Activated CD4-positive, alpha-beta T cell treated with anti-CD3 and anti-CD28 coated beads, Interleukin-2, amount 50 U/mL, for 1 hour (primary cell): ENCODE measurements at places on chromosomes 16 and 17.

DNA sequence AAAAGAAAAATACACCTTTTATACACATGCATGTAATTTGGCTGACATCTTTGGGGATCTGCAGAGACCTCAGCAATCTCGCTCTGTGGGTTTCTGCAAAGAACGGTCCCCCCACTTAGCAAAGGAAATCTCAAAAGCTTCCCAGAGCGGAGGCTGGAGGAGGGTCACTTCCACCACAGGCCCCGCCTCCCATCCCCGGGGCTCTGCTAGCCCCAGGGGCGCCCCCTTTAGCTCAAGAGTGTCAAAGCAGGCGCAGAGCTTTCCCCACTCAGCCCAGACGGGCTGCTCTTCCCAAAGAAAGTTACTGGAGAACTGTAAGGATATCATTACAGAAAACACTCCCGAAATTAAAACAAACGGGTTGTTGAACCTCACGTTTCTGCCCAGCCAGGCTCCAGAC lies 11.4 kb downstream of the SLC13A5 start:
- peak; percentile 14 for DNase-seq

- DNase-seq, result no peak
Observed at GRCh38 chr17:68822719-68823289, 132.4 kb downstream of the ABCA8 start.

DNA sequence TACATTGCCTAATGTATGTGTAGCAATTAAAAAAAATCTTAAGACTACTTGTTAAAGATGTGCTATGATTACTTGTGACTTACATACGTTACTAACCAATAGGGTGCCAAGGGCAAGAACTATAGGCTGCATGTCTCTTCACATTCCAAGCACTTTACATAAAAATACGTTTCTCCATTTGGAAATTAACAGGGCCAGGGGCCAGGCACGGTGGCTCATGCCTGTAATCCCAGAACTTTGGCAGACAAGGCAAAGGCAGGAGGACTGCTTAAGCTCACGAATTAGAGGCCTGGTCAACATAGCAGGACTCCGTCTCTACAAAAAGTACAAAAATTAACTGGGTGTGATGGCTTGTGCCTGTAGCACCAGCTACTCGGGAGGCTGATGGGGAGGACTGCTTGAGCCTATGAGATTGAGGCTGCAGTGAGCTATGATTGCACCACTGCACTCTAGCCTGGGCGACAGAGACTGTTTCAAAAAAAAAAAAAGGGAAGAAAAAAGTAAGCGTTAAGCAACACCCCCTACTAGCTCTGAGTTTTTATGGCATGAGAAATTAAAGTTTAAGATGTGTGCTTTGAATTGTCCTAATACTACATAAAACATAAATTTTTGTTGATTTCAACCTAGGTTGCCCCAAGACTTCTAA lies 12.3 kb downstream of the PSMD12 start:
- DNase-seq, result no peak

- DNase-seq, result no peak
Observed at GRCh38 chr16:27199736-27200135, 3.6 kb upstream of the KDM8 start.

GRCh38 chr16:50989047-50989446 lies 162.0 kb downstream of the SALL1 start:
- DNase-seq, result no peak

GRCh38 chr16:66888647-66889615 lies 8.6 kb downstream of the PDP2 start:
- DNase-seq, result no peak

DNA sequence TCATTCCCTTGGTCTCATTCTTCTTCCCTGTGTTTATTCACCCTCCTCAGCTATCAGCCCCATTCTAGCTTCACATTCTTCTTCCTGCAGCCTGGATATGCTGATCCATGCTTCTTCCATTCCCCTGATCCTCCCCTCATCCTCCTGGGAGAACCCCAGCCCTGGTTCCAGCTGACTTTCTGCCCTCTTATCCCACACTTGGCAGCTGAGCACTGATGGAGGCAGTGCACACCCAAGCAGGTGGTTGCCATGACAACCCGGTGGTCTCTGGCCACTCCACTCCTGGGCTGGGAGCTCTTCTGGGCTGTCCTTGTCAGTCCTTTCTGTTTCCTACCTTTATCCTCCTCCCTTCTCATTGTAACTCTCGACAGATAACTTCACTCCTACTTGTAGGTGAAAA lies 16.7 kb upstream of the TUBG2 start:
- DNase-seq, result no peak

DNA sequence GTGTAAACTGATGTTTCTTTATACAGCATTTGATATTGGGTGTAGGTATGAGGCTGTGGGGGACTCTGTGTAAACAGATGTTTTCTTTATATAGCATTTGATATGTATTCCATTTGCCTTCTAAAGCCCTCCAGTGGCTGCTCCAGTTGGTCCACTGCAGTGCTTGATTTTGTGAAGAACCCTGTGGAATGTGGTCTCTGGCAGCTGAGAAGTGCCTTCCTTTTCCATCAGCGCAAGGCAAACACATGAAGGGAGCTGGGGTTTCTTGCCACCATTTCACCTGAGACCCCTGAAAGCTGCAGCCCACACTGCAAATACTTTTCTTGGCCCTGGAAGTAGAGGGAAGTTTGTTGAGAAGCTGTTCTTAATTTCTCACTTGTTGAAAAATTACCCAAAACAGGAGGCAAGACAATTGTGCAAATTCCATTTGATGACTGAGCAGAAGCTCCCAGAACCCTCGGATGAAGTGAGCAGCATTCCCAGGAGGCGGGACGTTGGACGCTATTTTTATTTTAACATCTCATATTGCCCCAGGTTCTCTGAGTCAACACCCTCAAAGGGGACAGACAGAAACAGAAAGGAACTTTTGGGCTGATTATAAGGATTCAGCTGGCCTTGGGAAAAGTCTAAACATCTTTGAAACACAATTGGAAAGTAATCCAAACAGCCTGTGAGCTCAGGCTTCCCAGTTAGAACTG lies 158.5 kb upstream of the RPH3AL start:
- DNase-seq, result no peak

DNA sequence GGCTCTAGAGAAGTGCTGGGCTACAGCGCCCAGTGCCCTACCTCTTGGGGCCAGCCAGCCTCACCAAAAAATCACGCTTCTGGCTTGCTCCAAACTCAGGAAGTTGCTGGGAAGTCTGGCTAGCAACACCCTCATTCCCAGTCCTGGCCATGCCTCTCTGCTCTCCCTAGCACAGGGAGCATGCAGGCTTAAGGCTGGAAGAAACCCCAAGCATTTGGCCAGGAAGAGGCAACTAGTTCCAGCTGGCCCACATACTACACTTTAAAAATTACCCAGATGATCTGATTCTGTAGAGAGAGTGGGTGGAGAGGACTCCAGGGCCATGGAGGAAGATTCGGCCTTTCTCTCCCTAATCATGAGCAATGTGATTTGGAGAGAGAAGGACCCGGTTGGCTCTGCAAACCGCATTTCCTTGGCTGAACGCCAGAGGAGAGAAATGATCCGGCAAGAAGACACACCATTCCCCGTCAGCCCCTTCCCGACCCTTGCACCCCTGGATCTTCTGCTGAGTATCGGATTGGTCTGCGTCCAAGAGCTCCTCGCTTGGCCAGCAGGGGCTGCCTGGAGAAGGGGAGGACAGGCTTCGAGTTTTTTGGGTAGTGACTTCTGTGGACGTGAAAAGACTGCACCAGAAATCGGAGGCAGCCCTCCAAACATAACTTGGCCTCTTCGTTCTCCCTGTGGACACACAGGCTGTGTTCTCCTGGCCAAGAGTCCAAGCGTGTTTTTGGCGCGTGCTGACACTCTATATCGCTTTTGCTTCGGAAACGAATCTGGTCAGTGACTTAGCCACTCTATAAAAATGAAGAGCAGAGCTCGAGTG lies 406.3 kb downstream of the WWOX start:
- no peak for DNase-seq

- DNase-seq, result no peak
Observed at GRCh38 chr17:76451506-76451905, 1.4 kb downstream of the UBE2O start.

DNA sequence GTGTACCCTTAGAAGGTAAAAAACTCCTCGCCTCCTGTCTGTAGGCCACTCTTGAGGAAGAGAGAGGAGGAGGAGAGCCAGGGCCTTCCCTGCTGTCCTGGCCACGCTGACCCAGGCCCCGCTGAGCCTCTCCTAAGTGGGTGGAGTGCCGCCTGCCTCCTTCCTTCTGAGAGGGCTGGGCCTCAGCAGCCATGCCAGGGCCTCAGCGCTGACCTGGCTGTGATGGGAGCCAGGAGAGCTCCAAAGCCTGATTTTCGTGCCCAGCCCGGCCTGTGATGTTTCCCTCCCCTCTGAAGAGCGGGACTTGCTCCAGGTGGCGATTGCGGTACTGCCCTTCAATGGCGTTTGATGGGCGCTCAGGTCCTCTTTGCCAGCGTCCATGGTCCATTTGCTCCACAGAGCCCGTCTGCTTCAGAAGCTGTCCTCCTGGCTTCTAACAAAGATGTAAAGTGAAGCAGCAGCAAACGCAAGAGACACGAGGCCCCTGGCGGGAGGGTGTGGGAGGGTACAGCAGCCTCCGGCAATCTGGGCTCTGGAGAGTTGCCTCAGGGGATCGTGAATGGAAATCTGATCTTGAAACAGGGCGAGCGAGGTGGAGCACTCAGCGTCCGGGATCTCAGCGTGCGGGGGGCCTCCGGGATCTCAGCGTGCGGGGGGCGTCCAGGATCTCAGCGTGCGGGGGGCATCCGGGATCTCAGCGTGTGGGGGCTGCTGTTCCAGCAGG lies 93.5 kb downstream of the NPIPB11 start:
- DNase-seq, result no peak

GRCh38 chr17:7988750-7989178 lies 13.7 kb upstream of the GUCY2D start:
- DNase-seq, result peak; percentile 29

GRCh38 chr17:17722081-17722905 lies 41.0 kb downstream of the RAI1 start:
- DNase-seq, result no peak

- no peak for DNase-seq
Observed at GRCh38 chr17:46732160-46732559, 86.3 kb downstream of the WNT3 start.

DNA sequence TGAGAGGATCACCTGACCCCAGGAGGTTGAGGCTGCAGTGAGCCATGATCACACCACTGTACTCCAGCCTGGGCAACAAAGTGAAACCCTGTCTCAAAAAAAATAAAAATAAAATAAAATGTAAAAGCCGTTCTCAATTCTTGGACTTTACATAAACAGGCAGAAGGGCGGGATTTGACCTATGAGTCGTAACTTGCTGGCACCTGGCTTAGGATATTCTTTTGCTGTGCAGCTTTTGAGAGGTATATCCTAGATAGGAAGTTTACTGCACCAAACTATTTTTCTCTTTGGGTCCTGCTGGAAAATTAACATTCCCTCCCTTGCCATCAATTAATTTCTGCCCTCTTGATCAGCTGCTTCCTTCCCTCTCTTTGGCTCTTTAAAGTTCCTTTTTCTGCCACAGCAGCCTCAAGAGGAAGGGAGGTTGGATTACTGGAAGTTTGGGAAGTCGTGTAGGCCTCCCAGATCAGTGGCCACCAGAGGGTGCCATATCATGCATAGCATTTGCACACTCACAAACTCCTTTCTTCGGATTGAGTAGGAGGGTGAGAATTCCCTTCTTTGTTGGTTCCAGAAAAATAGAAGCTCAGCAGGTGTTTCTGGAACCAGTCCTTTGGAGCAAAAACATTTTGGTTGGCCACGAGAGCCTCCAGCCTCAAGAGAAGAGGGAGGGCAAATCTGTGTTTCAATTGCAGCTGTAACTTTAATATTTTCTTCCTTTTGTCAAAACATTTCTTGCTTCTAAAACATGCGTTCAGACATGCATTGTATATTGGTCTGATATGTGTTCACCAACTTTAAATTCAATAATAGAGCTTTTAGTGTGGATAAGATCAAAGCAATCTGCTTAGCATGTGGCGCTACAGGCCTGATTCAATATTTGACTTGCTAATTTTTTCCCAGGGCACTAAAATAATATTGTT lies 147.3 kb downstream of the CCDC182 start:
- peak; percentile 19 for DNase-seq

DNA sequence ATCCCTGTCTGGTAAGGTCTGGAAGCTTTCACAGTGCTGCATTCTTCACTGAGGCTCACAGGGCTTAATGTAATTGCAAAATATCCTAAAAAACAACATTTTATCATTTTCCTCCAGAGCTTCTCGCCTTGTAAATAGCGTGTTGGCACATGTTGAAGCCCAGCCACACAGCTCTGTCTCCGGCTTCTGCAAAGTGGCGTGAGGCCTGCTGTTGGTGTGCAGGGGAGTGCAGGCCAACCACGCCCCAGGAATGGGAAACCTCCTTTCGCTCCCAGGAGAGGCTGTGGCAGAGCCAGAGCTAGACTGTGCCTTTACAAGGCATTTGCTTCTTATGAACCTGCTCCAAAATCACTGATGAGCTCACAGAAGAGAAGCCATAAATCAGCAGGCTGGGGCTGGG lies 248.2 kb upstream of the MAF start:
- no peak for DNase-seq

GRCh38 chr16:52925143-52925542 lies 127.6 kb downstream of the CHD9NB start:
- DNase-seq, result no peak

DNA sequence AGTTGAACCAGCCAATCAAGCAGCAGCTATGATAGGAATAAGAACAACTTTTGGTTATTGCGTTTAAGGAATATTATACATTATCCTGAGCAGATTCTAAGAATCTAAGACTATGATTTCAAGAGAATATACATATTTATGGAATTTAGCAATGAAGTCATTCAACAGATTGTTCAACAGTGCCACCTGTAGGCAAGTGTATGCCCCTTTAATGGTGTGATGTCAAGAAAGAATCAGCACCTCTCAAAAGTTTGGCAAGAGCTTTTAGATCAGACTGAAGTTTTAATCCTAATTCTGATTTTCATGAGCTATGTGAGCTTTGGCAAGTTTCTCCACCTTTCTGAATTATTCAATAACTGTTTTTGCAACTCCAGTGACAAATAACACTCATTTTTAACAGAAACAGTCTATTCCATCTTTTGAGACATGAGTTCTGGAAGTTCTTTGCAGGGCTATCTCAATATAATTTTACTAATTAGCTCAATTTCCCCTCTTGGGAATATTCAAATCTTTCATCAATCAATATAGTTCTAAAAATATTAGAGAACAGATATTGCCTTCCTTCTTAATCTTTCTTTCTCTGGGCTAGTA lies 474.3 kb upstream of the TOM1L1 start:
- no peak for DNase-seq

- DNase-seq, result peak; percentile 50
Observed at GRCh38 chr17:78132084-78132676, 1.6 kb downstream of the TMC8 start.

GRCh38 chr16:9123871-9124270 lies 32.4 kb downstream of the HAPSTR1 start:
- no peak for DNase-seq
